ENCODE measurements at places on chromosomes 7 and 10. TPM values are rescaled to one million over a fixed set of nuclear protein-coding genes. Genes with fewer than 3 reads are reported as not detected.

- no peak for DNase-seq
Observed at GRCh38 chr7:94923412-94923811, 16.0 kb downstream of the PPP1R9A start.

DNA sequence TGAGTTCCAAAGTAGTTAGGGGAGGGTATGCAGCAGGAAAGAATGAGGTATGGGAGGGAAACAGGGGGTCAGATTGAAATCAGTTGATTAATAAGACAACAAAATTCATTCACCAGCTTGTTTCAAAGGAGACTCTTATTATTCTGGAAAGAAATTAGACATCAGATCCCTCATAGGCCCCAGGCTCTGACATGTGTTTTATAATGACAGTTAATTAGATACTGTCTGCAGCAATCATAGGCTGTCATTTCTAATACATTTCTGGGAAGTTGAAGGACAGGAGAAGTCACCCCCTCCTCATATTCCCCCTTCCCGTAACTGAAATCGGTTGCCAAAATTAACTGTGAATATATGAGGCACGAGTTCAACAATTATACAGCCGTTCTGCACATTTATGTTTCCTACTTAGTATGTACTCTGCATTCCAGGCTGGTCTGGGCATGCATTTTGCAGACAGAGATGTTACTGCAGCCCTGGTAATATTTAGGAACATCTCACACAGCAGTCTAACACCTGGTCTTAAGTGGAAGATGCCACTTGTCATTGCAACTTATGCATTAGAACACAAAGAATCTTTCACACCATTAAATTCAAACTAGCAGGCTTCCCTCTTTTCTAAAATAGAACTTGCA lies 355.2 kb upstream of the LRGUK start:
- no peak for DNase-seq

- DNase-seq: no peak
Observed at GRCh38 chr10:69181433-69181832, 1.4 kb downstream of the SUPV3L1 start.

DNA sequence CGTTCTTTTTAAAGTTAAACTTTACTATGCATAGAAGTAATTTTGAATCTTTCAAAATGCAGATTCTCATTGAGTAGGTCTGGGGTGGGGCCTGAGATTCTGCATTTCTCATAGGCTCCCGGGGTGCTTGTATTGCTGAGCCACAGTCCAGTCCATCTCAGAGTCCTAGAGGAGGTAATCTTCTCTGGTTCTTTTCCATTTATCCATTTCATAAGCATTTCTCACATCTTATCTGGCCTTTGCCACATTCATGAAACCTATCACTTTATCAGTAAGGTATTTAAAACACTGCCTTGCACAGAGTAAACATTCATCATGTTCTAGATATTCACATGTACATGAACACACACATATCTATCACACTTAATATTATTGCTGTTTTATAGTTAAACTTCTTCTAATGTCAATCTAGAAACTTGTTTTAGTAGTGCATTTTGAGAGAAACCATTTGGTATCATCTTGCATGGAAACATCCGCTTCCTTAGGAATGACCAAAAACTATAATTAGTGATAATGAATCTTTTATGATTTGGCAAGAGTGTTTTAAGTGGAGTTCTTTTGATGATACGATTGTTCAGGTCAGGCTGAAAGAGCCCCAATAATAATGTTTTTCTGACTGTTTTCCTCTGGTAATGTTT lies 12.0 kb downstream of the GNAI1 start:
- no peak for DNase-seq

Gene SGCE
- total RNA-seq: 25.3 TPM
